ENCODE measurements at places on chromosomes 2 and 18.

GRCh38 chr2:143740431-143740830 lies 611.2 kb downstream of the ARHGAP15 start:
- no peak for DNase-seq

- DNase-seq: peak; percentile 19
Measured at GRCh38 chr2:228039752-228040534, 141.5 kb downstream of the SPHKAP start.

DNA sequence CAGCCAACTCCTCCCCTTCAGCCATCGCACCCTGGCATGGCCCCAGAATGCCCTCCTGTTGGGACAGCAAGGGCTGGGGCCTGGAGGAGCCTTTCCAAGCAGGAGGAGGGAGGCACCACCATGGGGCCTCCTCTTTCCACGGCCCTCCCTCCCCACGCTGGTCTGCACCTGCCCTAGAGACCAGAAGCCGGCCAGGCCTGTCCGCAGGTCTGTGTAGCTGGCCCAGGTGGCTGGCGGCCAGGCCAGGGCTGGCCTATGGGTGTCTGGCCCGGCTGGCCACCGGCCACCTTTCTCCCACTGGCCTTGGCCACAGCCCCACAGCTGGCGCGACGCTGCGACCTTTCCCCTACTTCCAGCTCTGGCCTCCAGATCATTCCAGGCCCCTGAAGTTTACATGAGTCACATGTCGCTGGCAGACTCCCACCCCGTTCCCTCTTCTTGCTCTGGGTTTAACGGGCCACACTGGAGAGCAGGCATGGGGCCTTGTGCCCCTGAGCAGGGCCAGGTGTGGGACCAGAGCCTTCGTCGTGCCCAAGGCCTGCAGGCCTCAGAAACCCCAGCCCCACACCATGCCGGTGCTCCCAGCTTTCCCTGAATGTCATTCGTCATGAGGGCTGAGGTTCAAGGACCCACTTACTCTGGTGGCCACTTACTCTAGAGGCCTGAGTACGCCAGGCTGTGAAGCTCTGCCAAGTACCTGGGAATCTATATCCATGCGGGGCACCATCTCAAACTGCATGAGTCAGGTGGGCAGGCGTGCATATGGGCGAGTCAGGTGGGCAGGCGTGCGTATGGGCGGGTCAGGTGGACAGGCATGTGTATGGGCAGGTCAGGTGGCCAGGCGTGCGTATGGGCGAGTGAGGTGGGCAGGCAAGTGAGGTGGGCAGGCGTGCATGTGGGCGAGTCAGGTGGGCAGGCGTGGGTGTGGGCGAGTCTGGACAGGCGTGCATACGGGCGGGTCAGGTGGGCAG lies 33.3 kb upstream of the KLF11 start:
- DNase-seq: no peak

GRCh38 chr2:181430406-181431118 lies 26.6 kb upstream of the ITGA4 start:
- DNase-seq: peak; percentile 7

GRCh38 chr2:218999881-219000568 lies 6.8 kb upstream of the CRYBA2 start:
- DNase-seq: no peak

GRCh38 chr2:9549420-9549819 lies 6.2 kb downstream of the ADAM17 start:
- no peak for DNase-seq

GRCh38 chr18:72612894-72613533 lies 68.9 kb upstream of the CBLN2 start:
- no peak for DNase-seq

DNA sequence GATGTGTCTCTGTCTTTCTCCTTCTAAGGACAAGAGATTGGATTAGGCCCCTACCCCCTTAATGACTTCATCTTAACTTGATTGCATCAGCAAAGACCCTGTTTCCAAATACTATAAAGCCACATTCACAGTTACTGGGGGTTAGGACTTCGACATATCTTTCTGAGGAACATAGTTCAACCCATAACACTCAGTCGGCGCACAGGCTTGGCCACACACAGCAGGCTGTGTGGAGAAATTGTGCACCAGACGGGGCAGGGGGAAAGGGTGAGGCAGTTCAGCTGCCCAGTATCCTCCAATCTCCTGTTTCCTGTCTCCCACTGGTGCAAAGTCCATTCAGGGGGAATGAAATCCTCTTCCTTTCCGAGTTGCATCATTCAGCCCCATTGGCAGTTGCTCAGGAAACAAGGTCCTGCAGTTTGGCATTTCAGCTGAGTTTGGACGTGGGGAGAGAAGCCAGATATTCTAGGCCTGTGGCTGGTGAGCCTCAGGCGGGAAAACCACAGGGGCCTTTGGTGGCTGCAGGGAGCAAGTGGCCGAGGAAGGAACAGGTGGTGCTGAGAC lies 9.4 kb upstream of the RAPGEF4 start:
- DNase-seq: peak; percentile 14

Data from Calu3 (cell line).